ENCODE measurements at places on chromosomes 5 and 9.

DNA sequence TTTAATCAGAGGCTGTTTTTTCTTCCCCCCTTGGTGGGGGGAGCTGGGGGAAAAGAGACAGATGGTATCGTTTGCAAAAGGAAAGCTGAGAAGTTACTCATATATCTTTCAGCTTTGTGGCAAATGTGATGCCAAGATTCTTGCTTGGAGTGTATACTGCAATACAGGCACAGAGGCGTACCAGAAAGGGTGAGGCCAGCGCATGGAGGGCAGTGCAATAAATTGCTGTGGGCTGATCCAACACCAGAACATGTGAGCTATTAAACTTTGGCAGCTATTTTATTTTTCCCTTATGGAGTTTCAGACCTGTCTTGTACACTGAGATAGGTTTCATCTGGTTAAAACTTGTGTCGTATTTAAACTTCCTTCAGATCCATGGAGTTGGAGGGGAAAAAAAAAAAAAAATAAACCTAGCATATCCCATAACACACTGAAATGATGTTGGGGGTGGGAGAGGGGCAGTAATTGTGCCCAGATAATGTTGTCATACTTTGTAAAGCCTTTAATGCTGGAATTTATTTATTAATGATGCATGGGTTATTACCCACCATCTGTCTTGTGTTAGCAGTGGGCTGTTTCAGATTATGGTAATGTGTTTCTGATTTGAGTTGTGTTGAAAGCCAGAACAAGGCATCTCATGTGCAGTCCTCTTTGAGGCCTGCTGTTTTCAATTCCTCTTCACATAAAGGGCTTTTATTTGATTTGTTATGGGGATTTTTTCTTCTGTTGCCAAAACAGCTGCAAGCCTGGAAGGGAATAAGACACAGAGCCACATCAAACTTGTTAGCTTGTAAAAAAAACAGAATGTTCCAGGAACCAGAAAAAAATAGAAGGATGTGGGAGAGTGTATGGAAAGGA lies 891.3 kb downstream of the TLE1 start:
- no peak for DNase-seq

- DNase-seq: no peak
Measured at GRCh38 chr5:151245680-151246219, 7.2 kb upstream of the GM2A start.

GRCh38 chr5:67003935-67004729 lies 192.5 kb downstream of the CD180 start:
- DNase-seq: peak; percentile 88

GRCh38 chr5:111072949-111073682 lies 1.6 kb downstream of the TSLP start:
- peak; percentile 61 for DNase-seq

DNA sequence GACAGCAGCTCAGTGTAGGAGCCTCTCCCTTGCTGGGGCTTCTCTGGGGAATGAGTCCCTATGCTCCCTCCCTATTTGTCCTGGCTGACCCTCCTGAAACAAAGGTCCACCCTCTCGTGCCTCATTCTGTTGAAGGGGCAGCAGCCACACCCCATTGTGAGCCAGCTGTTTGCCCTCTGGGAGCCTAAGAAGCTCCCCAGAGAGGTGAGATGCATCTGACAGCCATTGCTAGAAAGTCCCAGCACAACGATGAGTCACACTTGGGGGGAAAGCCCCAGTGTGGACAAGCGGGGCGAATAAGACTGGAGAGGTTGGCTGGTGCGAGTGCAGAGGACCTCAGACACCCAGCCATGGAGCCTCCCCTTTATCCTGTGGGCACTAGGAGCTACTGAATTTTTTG lies 101.4 kb downstream of the PPARGC1B start:
- no peak for DNase-seq
